ENCODE measurements at places on chromosomes 1 and 21.

GRCh38 chr1:203322500-203323179, 17.3 kb downstream of the BTG2 start:
- no peak for DNase-seq

DNA sequence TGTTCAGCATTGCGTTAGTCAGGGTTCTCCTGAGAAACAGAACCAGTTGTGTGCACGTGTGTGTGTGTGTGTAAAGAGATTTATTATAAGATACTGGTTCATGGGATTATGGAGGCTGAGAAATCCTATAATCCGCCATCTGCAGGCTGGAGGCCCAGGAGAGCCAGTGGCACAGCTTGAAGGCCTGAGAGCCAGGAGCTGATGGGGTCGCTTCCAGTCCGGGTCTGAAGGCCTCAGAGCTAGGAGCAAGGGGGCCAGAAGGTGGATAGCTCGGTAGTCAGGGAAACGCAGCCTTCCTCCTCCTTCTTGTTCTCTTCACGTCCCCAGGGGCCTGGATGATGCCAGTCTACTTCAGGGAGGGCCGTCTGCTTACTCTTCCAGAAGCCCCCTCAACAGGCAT, 37.7 kb downstream of the FAAP20 start:
- no peak for DNase-seq

DNA sequence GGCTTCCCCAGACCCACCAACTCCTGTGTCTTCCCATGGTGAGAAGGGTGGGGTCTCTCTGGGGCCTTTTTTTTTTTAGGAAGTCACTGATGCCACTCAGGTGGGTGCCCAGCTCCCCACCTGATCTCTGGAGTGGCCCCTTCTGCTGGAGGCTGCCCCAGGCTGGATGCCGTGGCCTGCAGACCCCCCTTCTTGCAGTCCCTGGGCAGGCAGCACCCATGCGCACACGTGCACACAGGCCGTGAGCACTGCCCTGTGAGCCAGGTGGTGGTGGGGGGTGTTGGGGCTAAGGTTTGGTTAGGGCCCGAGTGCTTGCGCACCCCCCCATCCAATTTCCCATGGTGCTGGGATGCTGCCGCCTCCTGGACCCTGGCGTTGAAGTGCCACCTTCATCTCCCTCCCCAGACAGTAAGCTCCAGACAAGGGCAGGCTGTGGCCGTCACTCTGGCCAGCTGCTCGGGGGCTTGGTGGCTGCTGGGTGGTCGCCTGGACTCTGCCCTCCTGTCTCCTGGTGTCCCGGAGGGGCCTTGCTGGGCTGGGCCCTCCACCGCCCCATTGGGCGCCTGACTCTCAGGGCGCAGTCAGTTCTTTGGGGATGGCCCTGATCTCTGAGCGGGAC, 50.6 kb downstream of the SKI start:
- DNase-seq: no peak

GRCh38 chr21:31915566-31915965, 42.7 kb downstream of the HUNK start:
- DNase-seq: no peak

GRCh38 chr1:12728391-12728790, 12.5 kb downstream of the AADACL3 start:
- DNase-seq: no peak

- no peak for DNase-seq
Observed at GRCh38 chr1:45870500-45870899, 67.1 kb downstream of the MAST2 start.

GRCh38 chr1:185440877-185441276, 123.8 kb upstream of the IVNS1ABP start:
- no peak for DNase-seq

DNA sequence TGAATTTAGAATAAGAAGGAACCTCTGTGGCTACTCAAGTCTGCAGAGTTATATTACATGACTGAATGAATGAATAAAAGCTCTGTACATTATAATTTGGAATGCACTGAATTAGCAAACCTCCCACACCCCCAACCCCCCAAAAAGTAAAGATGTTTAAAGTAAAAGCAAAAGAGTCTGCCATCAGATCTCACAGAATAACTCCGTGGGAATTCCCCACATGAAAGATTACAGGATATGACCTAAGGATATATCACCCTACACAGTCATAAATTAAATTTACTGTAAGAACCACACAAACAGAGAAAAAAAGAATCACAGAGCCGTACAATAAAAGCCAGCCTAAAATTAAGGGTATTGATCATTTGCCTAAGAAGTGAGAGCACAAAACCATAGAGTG, 587.3 kb downstream of the PTPRC start:
- no peak for DNase-seq

DNA sequence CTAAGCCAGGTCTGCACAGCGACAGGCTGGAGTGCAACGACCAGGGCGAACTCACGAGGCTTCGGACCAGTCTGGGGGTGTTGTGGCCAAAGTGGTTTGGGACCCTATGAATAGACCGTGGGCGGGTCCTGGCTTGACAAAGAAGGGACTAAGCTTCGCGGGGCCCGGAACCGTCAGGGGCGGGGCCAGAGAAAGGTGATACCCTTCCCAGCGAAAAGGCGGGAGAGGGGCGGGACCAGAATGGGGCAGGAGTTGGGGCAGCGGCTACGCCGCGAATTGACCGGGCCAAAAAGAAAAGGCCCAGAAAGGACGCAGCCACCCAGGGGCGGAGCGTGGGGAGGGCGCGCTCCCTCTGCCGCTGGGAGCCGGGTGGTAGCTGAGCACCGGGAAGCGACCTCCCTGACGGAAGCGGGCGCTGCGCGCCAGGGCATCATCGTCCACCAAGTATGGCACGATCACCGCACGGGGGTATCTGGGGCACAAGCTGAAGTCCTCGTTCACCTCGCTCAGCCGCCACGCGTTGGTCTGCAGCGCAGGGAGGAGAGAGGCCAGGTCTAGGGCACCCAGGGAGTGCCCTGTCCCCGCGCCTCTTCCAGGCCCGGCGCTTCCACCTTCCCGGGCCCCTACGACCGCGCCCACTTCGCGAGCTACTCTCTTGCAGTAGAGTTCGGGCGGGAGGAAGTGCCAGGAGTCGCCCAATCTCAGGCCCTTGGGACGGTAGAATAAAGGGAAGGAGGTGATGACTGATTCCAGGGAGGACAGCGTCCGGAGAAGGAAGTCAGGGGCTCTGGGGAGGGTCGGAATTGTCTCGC, 6.7 kb upstream of the FAM167B start:
- no peak for DNase-seq

DNA sequence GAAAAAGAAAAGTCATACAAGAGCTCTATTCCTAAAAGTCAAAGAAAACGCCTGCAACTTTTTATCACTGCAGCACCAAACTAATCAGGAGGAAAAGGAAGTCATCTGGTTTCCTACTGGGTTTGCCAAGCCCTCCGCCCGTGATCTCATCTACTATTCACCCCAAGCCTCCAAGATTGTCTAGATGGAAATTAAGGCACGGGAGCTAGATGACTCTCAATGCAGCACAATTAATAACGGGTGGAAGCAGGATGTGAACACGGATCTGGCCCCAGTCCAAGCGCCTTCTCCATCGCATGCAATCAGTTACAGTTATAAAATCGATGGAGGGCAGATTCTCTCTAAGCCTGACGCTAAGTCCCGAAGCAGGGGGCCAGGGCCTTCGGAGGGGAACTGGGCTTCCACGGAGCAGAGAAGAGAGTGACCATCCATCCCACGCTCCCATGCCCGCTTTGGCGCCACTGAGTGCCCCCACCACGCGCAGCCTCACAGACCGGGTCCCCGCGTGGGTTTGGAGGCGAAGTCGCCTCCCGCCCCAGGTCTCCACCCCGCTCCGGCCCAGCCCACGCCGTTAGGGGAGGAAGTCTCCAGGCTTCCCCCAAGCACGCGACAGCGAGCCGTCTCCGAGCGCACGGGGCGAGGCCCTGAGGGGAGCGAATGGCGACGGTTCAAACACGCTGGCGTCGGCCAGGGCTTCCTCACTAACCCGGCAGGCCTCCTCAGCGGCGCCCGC, 1.8 kb downstream of the HSF2BP start:
- no peak for DNase-seq

- DNase-seq: no peak
Observed at GRCh38 chr1:220652995-220653394, 37.2 kb upstream of the C1orf115 start.

DNA sequence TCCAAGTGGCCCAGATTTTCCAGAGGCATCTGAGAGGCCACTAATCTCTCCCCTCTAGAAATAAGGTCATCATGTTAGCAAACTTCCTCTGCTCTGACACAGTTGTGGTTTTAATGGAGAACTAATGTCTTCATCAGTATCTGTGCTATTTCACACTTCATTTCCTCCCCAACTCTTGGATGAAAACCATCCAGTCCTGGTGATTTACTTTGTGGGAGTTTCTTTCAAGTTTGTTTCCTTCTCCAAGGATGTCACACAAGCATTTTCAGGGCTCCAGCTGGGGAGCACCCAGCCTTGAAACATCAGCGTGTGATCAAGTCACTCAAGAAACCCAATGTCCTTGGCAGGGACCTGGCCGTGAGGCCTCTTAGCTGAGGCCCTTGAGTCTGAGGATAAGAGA, 38.8 kb downstream of the TBX15 start:
- no peak for DNase-seq

DNA sequence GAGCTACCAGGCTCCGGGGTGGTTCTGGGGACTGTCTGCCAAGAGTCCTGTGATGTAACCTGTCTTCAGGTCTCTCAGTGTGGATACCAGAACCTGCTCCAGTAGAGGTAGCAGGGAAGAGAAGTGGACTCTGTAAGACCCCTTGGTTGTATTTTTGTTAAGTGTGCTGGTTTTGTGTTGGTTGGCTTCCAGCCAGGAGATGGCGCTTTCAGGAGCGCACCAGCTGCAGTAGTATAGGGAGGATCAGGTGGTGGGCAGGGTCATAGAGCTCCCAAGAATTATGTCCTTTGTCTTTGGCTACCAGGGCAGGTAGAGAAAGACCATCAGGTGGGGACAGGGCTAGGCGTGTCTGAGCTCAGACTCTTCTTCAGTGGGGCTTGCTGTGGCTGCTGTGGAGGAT, 1147.2 kb upstream of the ADGRL4 start:
- no peak for DNase-seq

GRCh38 chr1:29674627-29675326, 438.5 kb downstream of the PTPRU start:
- no peak for DNase-seq

GRCh38 chr1:164559342-164560051, 513 bp downstream of the PBX1 start:
- no peak for DNase-seq

- DNase-seq: no peak
Observed at GRCh38 chr1:237891979-237892378, 1.3 kb upstream of the ZP4 start.

- no peak for DNase-seq
Observed at GRCh38 chr1:182952677-182953444, at the start of gene SHCBP1L. Gene SHCBP1L (minus strand): TSS chr1:182953166. CDS start chr1:182953133, 33 bp downstream.

DNA sequence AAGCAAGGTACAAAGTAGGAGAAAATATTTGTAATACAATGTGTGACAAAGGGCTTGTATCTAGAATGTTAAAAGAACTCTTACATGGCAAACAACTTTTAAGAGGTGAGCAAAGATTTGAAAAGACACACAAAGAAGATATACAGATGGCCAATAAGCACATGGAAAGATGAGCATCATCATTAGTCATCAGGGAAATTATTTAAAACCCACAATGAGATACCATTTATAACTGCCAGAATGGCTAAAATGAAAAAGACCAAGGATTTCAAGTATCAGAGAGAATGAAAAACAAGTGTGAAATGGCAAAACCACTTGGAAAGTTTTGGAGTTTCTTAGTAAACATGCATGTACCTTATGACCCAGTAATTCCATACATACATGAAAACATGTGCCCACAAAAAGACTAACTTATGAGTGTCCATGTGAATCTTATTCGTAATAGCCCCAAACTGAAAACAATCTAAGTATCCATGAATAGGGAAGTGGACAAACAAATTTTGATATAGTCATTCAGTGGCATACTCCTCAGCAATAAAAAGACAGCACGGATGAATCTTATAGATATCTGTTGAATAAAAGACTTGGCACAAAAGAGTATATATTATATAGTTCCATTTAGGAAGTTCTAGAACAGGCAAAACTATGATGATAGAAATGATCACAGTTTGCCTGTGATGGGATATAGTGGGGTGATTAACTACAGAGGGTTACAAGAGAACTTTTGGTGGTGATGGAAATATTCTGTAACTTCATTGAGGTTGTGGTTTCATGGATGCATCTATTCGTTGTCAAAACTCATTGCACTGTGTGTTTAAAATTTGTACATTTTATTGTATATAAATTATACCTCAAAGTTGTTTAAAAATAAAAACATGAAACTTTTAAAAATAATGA, 82.0 kb downstream of the DISP1 start:
- no peak for DNase-seq

DNA sequence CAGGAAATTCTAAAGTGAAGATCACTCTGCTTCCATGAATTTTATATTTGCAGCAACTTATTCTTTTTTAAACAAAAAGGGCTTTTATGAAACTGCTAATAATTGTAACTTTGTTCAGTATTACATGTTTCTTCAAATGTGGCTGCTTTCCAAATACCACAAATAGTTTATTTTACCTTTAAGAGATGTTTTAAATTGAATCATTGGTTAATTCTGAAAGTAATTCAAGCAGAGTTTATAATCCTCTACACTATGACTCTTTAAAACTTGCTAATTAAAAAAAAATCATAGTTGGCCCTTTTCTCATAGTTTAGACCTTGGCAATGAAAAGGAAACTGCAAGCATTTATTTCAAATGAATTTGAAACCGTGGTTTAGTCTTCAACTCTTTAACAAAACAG, 59.6 kb downstream of the SDCCAG8 start:
- no peak for DNase-seq

- no peak for DNase-seq
Observed at GRCh38 chr1:240737766-240738265, 125.9 kb upstream of the GREM2 start.

DNA sequence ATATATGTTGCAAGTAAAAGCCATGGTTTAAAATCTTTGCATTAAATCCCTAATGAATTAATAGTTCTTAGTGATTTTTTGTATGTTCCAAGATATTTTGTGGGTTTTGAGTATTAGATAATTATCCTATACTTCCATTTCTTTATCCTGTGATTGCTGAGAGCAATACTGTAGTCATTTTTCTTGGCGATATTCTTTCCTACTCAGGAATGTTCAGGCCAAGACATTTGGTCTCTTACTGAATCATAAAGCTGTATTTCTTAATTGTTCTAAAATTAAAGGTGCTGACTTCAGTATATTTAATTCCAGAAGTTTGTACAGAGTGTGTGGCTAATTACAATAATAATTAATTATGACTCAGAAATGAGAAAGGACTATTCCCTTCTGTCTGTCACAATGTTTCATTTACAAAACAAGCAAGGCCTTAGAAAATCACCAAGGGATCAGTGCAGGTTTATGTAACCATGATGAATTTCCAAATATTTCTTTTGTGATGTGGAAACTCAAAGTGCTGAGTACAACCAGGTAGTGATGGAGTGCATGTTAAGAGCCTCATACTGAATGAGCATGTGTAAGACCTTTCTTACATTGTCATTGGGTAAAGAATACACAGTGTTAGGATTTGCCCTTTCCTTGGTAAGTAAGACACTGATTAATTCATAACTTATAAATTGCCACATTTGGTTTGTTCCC, 161.2 kb downstream of the HMCN1 start:
- no peak for DNase-seq
